Neural crest cell (in vitro differentiated cells): ENCODE measurements at places on chromosomes 7 and 10.

GRCh38 chr10:132251928-132252327 lies 55.8 kb downstream of the STK32C start:
- DNase-seq, result no peak

DNA sequence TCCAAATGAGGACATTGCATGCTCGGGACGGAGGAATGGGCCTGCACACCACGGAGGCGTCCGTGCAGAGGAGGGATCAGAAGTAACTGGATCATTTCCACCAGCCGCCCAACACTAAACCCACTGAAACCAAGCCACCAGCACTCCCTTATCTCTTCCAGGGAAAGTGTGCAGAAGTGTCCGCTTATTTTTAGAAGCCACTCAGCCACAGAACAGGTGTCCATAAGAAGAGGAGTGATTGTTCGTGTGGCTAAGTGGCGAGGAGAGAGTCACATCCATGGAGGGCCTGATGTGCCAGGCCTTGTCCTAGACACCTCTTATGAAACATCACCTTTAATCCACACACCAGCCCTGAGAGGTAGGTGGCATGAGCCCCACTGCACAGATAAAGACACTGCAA lies 407.9 kb upstream of the NPVF start:
- no peak for DNase-seq

- no peak for DNase-seq
Observed at GRCh38 chr10:128781637-128782036, 655.4 kb upstream of the MKI67 start.

- no peak for DNase-seq
Observed at GRCh38 chr10:65348637-65349036, 1577.2 kb upstream of the LRRTM3 start.

GRCh38 chr7:4361774-4362173 lies 320.3 kb upstream of the FOXK1 start:
- no peak for DNase-seq

DNA sequence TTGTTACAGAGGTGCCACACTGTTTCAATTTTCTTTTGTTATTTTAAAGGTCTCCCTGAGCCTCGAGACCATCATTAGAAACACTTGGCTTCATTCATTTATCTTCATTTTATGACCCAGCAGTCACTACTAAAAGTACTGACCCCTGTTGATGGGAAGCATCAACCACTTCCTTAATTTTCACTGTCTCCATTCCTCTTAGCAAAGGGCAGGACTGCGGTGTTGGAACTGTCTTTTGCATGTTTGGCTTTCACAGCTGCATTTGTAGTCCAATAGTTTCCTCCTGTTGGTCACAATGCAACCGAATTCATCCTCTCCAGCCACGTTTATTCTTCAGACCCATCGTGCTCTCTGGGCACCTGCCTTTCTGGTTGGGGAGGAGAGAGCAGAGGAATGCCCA lies 46.7 kb upstream of the PDZD8 start:
- DNase-seq, result no peak

DNA sequence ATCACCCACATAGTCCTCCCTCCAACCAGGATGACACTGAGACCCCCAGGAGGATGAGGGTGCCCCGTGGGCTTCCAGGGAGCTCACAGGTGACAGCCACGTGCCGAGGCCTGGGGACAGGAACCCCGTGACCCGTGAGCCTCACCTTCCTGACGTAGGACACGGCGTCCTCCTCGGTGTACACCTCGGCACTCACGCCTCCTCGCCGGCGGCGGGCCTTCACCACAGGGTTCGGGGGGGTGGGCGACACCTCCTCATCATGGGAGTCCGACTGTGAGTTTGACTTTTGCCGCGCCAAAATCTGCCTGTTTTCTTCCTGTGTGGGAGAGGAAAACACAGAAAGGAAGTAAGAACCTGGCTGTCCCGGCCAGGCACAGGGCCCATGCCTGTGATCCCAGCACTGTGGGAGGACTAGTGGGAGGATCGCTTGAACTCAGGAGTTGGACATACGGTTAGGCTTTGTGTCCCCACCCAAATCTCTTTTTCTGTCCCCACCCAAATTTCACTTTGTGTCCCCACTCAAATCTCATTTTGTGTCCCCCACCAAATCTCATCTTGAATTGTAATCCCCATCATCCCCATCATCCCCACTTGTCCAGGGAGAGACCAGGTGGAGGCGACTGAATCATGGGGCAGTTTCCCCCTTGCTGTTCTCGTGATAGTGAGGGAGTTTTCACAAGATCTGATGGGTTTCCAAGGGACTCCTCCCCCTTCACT lies 45.9 kb upstream of the DNAAF5 start:
- DNase-seq, result no peak

- no peak for DNase-seq
Observed at GRCh38 chr7:43803865-43804264, 45.4 kb downstream of the BLVRA start.

DNA sequence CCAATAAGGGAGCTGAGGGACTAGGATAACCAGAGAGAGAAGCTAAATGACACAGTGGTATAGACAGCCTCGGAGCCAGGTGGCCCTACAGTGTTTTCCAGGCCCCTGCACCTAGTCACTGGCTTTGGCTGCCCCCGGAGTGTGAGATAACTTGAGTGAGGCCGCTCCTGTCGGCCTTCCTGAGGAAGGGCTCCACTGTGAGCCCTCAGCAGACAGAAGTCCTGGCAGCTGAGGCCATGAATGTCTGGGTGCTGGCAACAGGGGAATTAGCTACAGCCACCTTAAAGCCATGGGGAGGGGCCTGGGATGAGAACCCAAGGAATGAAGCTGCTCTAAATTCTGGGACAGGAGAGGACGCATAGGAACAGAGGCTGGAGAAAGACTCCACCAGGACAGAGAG lies 4.6 kb upstream of the GDF10 start:
- DNase-seq, result no peak

DNA sequence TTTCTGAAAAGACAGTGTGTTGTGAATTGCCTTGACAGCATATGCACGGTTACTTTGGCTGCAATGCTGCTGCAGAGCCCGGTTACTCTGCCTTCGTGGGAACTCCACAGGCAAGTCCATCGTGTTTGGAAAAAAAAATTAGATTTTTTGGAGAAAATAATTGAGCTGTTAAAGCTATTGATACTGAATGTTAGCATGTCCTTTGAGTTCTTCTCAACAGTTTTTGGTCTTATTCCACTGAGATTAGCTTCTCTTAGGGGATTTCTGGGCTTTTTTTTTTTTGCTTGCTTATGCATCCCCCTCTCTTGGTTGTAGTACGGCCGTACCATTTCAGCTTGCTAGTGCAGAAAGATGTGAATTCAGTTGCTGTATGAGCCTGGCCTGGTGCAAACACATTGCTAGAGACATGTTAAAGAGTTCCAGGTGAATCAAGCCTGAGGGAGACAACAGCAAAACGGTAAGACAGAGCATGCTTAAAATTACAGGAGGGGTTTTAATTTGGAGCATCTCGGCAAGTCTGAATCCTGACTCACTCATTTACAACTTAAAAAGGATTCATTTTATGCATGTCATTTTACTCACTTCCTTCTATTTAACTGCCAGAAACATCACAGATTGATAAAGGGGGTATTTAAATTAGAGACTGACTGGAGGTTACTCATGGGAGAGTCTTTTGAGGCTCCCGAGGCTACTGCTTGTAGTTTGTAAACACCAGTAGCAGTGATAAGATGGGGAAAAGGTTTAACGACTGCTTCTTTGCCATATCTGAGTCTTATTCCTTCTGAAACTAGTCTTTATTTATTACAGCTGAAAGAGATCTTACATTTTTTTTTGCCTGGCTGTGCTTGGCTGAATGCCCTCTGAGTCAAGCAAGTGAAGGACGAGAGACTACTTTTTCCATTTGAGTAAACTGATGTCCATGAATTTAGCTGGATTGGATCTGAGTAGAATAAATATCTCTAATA lies 113.7 kb downstream of the CDK14 start:
- DNase-seq, result no peak

- no peak for DNase-seq
Observed at GRCh38 chr7:129807863-129808262, 144.9 kb downstream of the UBE2H start.

DNA sequence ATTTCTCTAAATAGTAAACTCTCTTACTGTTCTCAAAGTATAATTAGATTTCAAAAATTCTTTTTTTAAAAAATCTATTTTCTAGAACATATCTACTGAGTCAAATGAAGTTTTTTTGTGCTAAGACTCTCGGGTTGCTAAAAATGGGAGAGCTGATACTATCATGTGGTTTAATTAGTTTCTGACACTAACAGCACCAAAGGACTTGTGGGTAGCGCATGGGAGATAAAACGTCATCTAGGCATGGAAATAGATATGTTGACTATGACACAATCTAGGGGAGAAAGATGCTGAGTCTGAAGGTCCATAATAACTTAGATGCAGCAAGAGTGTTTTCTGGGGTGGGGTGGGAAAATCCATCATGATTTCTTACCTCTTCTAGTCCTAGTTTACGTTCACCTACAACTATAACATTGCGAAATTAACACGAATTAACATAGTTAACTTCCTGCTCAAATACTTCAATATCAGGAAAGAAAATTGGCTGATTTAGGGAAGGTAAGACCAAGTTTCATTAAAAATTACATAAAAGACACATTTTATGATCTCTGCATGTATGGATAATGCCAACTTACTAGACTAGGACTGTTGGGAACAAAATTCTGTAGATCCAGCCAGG lies 14.3 kb upstream of the ARMC3 start:
- no peak for DNase-seq

DNA sequence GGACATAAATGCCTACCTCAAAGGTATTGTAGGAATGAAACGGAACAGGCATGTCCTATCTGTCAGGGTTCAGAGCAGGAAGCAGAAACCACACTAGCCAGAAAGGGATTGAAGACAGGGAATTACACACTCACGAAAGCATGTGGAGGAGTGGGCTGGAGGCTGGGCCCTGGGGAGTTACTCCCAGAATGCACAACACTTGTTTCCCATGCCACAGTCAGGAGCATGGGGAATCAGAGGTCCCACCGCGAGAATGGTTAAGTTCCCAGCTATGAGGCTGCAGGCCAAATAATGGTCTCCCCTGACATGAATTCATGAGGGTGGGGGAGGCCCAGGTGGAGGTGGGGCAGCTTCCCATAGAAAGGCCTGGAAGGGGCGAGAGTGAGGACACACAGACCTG lies 212.7 kb downstream of the HERPUD2 start:
- no peak for DNase-seq

- no peak for DNase-seq
Observed at GRCh38 chr10:89355394-89355931, 22.4 kb upstream of the IFIT1B start.

GRCh38 chr7:25353196-25353595 lies 124.9 kb upstream of the NPVF start:
- DNase-seq, result no peak

DNA sequence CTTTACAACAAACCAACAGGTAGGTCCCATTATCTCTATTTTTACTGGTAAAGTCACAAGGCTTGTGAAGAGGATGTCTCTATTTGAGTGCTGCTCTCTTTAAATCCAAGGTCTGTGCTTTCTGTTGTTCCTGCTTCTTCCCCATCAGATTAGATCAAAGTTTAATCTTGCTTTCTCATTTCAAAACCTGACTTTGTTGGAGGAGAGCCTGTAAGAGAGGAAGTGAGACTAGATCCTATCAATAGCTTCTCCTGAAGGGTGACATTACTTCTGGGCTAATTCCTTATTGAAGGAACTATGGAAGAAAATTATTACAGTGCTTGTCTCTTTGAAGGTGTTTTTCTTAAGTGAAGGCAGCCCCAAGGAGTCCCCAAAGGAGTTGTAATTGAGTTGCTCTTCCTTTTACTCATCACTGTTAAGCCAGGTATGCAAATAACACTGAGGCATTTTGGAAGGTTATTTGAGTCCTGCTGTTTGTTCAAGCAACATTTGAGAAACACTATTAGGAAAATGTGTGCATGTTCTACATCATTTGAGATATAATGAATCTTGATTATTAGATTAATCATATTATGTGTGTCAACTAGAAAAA lies 146.2 kb upstream of the MBL2 start:
- DNase-seq, result no peak

DNA sequence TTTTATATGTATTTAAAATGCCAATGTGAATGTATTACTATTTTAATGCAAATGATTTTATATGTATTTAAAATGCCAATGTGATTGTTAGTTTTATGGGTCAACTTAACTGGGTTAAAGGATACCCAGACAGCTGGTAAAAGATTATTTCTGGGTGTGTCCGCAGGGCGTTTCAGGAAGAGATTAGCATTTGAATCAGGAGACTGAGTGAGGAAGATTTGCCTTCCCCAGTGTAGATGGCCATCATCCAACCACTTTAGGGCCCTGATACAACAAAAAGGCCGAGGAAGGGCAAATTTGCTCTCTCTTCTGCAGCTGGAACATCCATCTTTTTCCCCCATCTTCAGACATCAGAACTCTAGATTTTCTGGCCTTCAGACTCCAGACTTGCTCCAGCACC lies 116.2 kb downstream of the BAMBI start:
- no peak for DNase-seq

DNA sequence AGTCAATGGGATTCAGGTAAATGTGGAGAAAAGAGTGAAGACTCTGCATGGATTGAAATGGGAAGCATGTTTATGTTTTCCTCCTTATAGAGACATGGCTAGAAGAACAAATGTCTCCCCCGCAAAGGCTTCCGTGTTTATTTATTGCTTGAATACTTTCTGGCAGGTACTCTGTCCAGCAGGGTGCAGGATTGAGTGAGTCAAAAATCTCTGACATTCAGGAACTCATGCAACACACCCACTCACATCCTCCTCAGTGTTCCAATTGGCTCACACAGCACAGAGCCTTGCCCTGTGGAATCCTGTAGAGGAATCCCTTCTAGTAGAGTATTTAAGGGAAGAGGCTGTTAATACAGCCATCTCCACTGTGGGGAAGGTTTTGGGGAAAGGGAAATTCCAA lies 290.3 kb upstream of the VWC2 start:
- no peak for DNase-seq

DNA sequence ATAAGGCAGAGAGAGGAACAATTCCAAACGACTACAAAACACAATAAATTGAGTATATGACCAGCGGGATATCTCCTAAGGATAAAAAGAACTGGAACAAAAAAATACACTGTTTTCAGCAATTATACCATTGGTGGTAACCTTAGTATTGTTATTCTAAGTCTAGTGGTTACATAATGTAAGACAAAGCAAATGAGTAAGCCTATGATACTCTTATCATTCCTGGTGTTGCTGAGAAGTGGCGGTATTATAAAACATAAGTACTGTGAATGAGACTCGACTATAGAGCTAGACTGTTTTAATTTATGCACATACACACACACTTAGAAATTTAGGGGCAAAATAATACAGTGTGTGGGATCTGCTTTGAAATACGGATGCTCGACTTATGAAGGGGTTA lies 107.7 kb downstream of the NRBF2 start:
- DNase-seq, result no peak

- peak; percentile 23 for DNase-seq
Observed at GRCh38 chr10:103800789-103801540, 54.4 kb downstream of the SH3PXD2A start.

GRCh38 chr7:75646571-75647102 lies 92.1 kb downstream of the HIP1 start:
- DNase-seq, result no peak

- DNase-seq, result peak; percentile 65
Observed at GRCh38 chr7:2709553-2710285, 21.7 kb downstream of the AMZ1 start.
